ENCODE measurements at places on chromosomes 6 and 20.
A peak's percentile ranks its signal among the peaks of the same experiment; 100 is the strongest.

DNA sequence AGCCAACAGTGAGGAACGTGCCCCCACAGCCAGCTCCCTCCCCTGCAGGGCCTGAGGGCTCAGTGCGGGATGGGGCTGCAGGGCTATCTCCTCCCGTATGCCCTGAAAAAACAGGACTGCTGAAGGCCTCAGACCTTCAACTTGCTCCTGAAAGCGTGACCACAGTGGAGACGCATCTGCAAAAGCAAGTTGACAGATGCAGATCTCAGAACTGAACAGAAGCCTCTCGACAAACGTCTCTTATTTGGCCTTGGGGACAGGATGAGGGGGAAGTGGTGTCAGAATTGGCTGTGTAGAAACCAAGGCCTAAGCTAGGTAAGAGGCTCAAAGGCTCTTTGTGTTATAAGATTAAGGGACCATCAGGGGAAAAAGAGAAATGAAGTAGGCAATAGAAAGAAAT lies 120.7 kb upstream of the SLC22A23 start:
- no peak for DNase-seq

DNA sequence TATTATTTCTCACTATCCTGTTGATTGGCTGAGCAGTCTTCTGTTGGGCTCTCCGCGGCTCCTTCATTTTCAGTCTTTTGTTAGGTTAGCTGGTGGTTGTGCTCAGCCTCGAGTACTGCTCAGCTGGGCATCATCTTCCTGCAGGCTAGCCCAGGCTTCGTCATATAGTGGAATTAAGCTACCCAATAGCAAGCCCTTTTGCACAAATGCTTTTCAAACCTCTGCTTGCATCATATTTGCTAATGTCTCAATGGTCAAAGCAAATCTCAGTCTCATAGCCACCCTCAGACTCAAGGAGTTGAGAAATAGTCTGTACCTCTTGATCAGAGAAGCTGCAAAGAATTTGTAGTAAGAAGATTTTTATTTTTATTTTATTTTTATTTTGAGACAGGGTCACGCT lies 23.7 kb downstream of the STX11 start:
- no peak for DNase-seq

GRCh38 chr6:20875369-20875963 lies 341.2 kb downstream of the CDKAL1 start:
- no peak for DNase-seq

DNA sequence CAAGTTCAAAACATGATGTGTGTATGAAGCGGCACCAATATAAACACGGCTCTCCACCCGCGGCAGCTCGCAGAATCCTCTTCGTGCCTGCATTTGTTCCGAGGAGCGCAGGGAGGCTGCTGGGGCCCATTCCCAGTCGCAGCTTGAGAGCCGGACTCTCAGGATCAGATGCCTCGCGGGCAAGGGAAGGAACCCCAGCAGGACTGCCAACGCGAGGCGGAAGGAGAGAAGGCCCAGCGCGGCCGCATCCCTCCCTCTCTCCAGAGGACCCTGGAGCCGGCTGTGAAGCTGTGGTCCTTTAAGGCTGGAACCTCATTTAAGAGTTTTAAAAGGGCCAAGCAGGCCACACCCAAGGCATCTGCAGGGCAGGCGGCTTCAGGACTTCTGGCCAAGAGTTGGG lies 44.2 kb upstream of the ZBP1 start:
- DNase-seq = no peak

GRCh38 chr6:3726421-3726820 lies 25.1 kb downstream of the PXDC1 start:
- DNase-seq = no peak

DNA sequence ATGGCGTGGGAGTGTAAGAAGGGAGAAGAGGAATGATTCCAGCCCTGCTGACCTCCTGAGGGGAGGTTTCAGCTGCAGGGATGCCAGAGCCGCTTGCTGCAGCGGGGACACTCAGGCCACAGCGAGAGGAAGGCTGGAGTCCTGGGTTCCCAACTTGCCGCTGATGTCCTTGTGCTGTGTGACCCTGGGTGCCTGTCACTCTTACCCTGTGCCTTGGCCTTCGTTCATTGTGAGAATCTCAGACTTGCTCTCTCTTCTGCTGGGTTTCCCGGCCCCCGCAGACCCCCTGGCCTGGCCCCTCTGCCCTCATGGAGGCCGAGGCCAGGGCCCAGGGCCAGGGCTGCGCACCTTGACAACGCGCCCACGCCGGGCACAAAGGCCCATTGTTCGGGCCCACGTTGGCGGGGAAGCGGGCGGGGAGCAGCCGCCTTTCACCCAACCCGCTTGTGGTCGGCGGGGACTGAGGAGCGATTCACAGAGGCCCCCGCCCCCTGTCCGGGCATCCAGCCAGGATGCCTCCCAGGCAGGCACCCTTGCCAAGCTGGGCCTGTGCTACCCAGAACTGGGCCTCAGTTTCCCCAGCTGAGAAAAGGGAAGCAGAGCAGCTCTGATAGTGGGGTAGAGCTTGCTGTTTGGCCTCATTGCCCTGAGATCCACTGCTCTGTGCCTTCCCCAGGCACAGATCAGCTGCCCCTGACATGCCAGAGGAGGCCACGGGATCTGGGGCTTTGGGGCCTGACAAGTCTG lies 52.4 kb downstream of the CEBPB start:
- no peak for DNase-seq

GRCh38 chr20:3403741-3404140 lies 3.7 kb downstream of the DNAAF9 start:
- no peak for DNase-seq

DNA sequence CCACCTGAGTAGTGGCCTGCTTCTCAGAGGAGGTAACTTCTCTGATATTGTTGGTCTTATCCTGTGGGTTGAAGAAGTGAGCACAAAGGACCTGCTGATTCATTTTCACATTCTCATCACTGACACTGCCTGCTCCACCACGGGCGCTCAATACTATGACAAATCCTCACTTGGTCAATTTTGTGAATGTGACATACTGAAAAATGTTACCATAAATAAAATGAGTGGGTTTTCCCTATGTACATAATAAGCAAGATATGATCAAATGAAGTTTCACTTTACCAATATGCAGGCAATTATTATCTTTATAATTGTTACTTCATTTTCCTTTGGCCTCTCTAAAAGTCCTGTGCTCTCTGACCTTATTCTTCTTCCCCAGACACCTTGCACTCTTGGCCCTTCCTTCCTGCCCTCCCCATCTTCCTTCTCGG lies 71.5 kb upstream of the RIPOR2 start:
- DNase-seq = peak; percentile 60

- DNase-seq = no peak
Observed at GRCh38 chr20:61923371-61924166, 142.1 kb downstream of the TAF4 start.

- no peak for DNase-seq
Observed at GRCh38 chr6:97021194-97021593, 96.7 kb downstream of the KLHL32 start.

All from CD4-positive, alpha-beta T cell treated with Interleukin-15 for 1 hour (primary cell).